Retinal pigment epithelial cell (primary cell): ENCODE measurements at places on chromosomes 1 and 21.

- DNase-seq = no peak
These were observed 16.9 kb downstream of the ACTRT2 start for GRCh38 chr1:3038113-3038551.

DNA sequence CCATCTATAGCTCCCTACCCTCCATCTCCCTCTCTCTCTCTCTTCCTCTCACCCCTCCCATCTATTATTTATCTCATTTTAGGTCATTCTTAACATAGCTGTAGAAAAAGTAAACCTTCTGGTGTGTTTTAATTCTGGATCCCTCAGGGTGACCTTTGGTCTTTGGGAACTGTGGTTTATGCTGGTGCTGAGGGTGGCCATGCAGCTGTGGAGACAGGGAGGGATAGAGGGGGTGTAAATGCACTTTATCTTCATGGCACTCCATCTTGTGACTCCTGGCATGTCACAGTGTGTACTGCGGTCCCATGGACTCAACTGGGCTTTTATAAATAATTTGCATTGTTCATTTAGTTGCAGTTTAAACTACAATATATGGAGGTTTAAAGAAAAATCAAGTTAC is 50.2 kb upstream of the RUNX1 start:
- DNase-seq = no peak

- no peak for DNase-seq
These were observed 70.5 kb downstream of the CD2 start for GRCh38 chr1:116824631-116825206.

DNA sequence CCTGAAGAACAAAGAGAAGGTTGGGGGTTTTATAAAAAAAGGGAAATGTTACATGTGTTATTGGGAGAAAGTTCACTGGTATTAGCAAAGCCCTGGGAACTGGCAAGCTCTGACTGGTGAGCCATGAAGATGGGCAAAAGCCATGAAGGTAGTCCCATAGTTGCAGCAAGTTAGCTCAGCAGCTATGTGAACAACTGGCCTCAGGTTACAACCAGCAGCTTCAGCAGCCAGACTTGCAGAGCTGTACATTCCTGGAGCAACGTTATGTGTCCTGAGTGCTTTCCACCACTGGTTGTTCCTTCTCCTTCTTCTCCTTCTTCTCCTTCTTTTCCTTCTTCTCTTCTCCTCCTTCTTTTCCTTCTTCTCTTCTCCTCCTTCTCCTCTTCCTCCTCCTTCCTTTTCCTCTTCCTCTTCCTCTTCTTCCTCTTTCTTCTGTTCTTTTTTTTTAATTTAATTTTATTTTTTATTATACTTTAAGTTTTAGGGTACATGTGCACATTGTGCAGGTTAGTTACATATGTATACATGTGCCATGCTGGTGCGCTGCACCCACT is 56.1 kb upstream of the TLR5 start:
- no peak for DNase-seq

DNA sequence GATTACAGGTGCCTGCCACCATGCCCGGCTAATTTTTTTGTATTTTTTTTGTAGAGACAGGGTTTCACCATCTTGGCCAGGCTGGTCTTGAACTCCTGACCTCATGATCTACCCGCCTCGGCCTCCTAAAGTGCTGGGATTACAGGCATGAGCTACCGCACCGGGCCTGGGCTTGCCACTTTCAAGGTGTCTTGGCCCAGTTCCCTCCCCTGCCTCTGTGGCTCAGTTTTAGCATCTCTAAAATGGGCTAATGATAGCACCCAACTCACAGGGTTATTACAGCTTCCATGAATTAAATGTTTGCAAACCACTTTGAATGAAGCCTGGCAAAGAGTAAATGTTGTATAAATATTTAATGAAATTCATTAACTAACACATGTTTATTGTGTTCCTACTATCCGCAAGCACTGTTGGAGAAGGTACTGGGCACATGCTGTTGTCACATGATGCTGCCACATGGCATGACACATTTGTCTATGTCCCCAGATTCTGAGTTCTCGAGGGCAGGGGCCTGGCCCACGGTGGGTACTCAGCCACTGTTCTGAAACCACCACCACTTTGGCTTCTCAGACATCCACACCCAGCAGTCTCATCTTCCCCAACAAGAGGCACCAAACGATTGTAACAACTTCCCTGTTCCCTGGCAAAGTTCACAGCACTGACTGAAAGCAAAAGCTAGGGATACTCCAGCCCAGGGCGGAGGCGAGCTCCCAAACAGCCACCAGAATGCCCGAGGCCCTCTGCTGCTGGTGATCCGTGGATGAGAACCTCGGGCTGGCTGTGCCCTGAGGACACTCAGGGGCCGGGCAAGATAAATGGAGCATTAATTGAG is 9.7 kb downstream of the IFFO2 start:
- DNase-seq = no peak

- no peak for DNase-seq
These were observed 2.7 kb downstream of the GLIS1 start for GRCh38 chr1:53736290-53736689.

DNA sequence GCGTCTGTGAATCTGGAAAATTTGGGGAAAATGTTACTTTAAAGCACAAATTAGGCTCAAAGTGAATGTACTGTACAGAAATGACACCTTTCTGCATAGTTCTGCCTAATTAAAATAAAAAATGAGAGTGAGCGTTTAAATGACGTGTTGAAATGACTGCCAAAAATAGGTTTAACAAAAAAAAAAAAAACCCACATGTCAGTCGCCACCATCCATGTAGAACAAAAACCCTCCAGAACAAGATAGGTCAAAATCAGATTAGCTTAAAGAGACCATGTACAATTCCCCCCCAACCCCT is 745 bp downstream of the PARP1 start:
- no peak for DNase-seq

GRCh38 chr1:14784790-14785773 is 186.6 kb downstream of the KAZN start:
- DNase-seq = no peak

DNA sequence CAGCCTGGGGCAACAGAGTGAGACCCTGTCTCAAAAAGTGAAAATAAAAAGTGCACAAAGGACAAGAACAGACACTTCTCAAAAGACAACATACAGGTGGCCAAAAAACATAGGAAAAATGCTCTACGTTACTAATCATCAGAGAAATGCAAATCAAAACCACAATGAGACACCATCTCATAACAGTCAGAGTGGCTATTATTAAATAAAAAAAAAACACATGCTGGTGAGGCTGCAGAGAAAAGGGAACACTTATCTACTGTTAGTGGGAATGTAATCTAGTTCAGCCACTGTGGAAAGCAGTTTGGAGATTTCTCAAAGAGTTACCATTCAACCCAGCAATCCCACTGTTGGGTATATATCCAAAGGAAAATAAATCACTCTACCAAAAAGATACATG is 173.2 kb downstream of the SMYD3 start:
- no peak for DNase-seq

DNA sequence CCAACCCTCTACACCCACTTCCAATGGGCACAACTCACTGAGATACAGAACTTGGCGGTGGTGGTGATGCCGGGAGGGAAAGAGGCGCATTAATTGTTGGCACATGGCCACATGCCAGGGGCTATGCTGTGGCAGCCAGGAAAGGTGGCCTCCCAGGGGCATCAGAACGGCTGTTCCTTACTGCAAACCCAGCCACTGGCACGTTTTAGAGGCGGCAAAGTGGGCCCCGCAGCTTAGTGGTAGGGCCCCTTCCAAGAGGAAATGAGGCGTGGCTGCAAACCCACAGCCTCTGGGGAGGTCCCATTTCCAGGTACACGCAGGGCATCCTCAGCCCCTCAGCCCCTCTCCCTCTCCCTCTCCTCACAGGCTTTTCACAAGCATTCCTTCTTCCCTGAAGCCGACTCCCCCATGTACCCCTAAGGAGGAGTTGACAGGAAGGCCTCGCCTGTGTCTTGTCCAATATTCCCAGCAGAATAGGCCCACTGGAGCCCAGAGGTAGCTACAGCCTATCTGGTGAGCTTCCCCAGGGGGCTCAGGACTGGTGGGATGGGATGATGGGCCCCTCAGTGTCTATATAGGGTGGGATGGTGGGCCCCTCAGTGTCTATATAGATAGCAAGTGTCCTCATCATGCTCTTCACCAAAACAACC is 166.2 kb downstream of the CLIC6 start:
- DNase-seq = no peak

DNA sequence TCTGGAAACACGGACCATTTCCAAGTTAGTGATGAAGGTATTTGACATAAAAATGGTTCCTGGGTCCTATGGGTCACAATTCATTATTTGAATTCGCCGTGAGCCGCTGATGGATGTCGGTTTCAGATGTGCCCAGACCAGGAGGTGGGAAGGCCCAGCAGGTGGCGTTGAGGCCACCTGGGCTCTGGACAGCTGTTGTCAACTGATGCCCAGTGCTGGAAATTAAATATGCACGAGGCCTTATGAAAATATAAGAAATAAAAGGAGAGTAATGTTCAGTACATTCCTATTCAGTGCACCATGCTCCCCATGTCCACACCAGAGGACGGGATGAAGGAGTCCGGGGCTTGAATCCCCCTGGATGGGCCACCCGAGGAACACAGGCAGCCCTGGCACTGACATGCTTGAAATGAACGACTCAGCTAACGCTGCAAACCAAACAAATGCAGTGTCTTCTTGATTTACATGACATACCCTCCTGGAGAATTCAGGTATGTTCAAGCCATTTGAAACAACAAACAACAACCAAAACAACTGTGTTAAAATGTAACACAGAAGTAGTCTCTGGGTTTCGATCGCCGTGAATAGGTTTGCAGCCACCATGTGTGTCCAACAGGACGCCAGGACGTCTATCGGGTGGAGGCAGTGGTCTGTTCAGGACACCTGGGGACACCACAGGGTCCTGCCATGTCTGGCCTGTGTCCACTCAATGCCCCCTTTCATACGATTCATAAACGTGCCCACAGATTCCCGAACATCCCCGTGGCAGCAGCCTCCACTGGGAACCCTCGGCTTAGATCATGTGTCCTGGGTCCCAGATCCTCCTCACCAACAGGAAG is 6.1 kb downstream of the TFF3 start:
- DNase-seq = no peak
